ENCODE measurements at places on chromosomes 12 and 14. TPM values are rescaled to one million over a fixed set of nuclear protein-coding genes. Genes with fewer than 3 reads are reported as not detected.
A peak's percentile ranks its signal among the peaks of the same experiment; 100 is the strongest.

GRCh38 chr12:91273560-91273959 lies 90.9 kb upstream of the DCN start:
- no peak overlapping the region for H3K4me3 ChIP-seq
- H3K27me3 ChIP-seq = no peaks in the 10 kb centered on the region
- H3K4me1 ChIP-seq = peaks cover 9% of the 10 kb centered on the region
- H3K27ac ChIP-seq = peak overlapping the region; percentile 80

DNA sequence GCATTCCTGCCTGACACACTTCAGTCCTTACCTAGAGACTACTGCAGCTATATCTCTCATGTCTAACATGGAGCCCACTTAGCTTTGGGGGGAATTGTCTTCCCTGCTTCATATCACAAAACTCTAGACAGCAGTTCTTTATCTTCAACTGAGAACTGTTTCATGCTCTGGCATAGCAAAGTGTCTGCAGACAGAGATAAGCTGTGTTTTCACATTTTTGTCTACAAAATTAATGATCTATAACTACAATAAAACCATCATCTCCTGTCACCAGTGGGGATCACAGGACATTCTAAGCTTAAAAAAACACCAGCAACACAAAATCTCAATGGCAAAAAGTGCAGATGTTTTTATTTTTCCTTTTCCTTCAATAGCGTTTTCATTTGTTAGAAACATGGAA lies 137.1 kb upstream of the VRK1 start:
- no peak overlapping the region for H3K27ac ChIP-seq
- H3K4me1 ChIP-seq = no peaks in the 10 kb centered on the region
- no peak for DNase-seq

- no peak overlapping the region for H3K4me3 ChIP-seq
- H3K27ac ChIP-seq = no peak overlapping the region
- no peaks in the 10 kb centered on the region for H3K27me3 ChIP-seq
- no peak for DNase-seq
- no peaks in the 10 kb centered on the region for H3K4me1 ChIP-seq
These were observed 18.9 kb upstream of the GPR132 start for GRCh38 chr14:105083926-105084685.

- no peaks in the 10 kb centered on the region for H3K27me3 ChIP-seq
- H3K4me3 ChIP-seq = no peak overlapping the region
- DNase-seq = no peak
- no peaks in the 10 kb centered on the region for H3K36me3 ChIP-seq
- no peaks in the 10 kb centered on the region for H3K4me1 ChIP-seq
These were observed 56.7 kb upstream of the KCNMB4 start for GRCh38 chr12:70309348-70309747.

DNA sequence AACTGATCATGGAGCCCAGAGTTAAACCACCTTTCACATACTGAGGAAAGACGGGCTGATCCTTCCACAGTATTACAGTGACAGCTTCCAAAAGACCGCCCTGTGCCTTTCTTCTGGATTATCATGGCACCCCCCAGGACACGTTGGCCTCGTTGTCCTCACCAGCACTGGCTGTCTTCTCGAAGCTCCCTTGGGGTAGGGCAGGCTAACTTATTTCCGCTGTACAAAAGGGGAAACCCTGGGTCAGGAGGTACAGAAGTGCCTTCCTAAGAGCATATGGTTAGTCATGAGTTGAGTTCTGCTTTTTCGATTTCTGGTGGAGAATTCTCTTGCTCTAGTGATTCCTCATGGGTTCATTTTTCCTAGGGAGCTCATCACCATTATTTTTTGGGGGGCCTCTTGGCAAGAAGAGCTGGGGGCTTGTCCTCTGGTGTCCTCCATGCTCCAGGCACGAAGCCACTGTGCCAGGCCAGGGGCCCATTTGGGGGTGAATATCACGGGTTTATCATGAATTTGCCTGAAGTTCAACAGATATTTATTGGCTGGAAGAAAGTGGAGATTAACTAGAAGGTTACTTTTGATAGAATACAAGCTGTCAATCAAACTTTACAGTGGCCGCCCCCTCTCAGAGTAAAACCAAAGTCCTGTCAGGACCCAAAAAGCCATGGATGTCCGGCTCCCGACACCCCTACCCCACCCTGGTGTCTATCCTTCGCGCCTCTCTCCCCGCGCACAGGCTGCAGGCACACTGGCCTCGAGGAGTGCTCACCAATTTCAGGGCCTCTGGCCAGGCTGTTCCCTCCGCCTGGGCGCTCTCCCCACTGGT lies 8.8 kb upstream of the TRAF3 start:
- DNase-seq = no peak
- H3K4me1 ChIP-seq = no peaks in the 10 kb centered on the region
- no peak overlapping the region for H3K4me3 ChIP-seq

GRCh38 chr12:116630762-116631161 lies 71.6 kb downstream of the MAP1LC3B2 start:
- H3K4me3 ChIP-seq = no peak overlapping the region
- no peak for DNase-seq
- H3K27ac ChIP-seq = no peak overlapping the region
- no peaks in the 10 kb centered on the region for H3K36me3 ChIP-seq
- H3K27me3 ChIP-seq = no peaks in the 10 kb centered on the region

DNA sequence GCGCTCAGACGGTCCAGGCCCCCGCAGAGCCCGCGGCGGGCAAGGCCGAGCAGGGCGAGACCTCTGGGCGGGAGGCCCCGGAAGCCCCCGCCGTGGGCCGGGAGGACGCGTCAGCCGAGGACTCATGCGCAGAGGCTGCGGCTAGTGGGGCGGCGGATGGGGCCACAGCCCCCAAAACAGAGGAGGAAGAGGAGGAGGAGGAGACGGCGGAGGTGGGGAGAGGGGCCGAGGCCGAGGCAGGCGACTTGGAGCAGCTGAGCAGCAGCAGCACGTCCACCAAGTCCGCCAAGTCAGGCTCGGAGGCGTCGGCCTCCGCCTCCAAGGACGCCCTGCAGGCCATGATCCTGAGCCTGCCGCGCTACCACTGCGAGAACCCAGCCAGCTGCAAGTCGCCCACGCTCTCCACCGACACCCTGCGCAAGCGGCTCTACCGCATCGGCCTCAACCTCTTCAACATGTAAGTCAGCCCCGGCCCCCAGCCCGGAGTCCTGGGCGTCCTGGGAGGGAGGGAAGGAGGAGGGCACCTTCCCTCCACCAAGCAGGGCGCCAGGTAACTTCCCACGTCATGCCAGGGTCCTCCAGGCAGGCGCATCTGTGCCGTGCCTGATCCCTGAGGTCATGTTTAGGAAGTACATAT lies 72.4 kb downstream of the IQSEC3 start:
- no peak for DNase-seq
- H3K36me3 ChIP-seq = no peaks in the 10 kb centered on the region
- peak overlapping the region; percentile 33 for H3K4me3 ChIP-seq
- peak overlapping the region; percentile 2 for H3K27ac ChIP-seq
- H3K4me1 ChIP-seq = no peaks in the 10 kb centered on the region
- no peaks in the 10 kb centered on the region for H3K27me3 ChIP-seq

GRCh38 chr12:49061157-49061650 lies 610 bp upstream of the KMT2D start:
- H3K36me3 ChIP-seq = no peaks in the 10 kb centered on the region
- no peaks in the 10 kb centered on the region for H3K27me3 ChIP-seq
- H3K4me3 ChIP-seq = peak overlapping the region; percentile 61
- DNase-seq = no peak
- H3K27ac ChIP-seq = peak overlapping the region; percentile 94
- peaks cover 12% of the 10 kb centered on the region for H3K4me1 ChIP-seq

DNA sequence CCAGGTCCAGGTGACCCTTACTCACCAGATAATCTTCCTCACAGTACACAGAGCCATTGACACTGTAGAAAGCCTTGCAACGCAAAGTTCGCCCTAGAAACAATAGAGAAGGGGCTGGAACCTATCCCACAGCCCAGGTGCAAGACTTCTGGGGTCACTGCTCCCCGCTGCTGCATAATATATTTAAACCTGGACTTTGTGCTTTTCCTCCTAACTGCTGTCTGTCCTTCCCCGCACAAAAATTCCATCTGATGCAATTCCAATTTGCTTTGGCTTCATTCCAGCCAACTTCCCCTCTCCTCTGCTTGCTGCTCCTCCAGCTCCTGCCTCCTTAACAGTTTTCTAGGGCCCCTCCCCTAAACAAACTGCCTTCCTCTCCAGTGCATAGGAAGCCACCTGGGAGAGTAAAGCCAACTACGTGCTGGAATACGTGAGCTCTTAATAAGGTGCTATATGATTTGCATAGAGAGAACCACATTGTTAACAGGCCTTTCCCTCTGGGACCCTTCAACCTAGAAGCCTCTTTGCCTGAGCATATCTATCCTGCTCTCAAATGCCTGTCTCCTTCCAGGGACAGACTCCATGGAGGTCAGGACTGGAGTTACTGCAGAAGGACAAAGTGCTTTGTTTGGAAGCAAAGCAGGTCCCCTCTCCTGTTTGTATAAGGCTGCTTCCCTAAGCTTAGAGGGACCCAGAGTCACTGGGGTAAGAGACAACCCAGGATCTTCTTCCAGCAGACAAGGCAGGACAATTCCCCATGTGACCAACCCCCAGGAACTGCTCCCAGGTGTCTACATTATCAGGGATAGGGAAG lies 5.5 kb downstream of the AJUBA start:
- peak overlapping the region; percentile 88 for H3K27ac ChIP-seq
- H3K4me3 ChIP-seq = no peak overlapping the region
- DNase-seq = no peak
- peaks cover 6% of the 10 kb centered on the region for H3K4me1 ChIP-seq

- no peak for DNase-seq
- H3K27ac ChIP-seq = no peak overlapping the region
- H3K27me3 ChIP-seq = no peaks in the 10 kb centered on the region
- H3K36me3 ChIP-seq = no peaks in the 10 kb centered on the region
- H3K4me1 ChIP-seq = no peaks in the 10 kb centered on the region
- no peak overlapping the region for H3K4me3 ChIP-seq
These were observed 31.7 kb upstream of the MMP19 start for GRCh38 chr12:55874443-55874842.

DNA sequence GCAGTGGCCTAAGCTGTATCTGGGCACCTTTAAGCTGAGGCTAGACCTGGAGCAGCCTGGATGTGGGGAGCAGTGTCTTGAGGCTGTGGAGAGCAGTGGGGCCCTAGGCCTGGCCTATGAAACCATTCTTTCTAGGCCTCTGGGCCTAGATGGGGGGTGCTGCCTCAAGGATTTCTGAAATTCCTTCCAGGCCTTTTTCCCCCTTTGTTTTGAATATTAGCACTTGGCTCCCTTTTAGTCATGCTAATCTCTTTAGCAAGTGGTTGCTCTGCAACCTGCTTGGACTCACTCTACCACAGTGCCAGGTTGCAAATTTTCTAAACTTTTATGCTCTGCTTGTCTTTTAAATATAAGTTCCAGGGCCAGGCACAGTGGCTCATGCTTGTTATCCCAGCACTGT lies 41.6 kb upstream of the RFX4 start:
- no peak overlapping the region for H3K4me3 ChIP-seq
- H3K27me3 ChIP-seq = no peaks in the 10 kb centered on the region
- no peaks in the 10 kb centered on the region for H3K36me3 ChIP-seq
- H3K27ac ChIP-seq = no peak overlapping the region
- DNase-seq = no peak
- no peaks in the 10 kb centered on the region for H3K4me1 ChIP-seq

GRCh38 chr14:35696575-35696974 lies 112.5 kb downstream of the RALGAPA1 start:
- no peaks in the 10 kb centered on the region for H3K36me3 ChIP-seq
- no peak for DNase-seq
- H3K27ac ChIP-seq = no peak overlapping the region
- H3K4me3 ChIP-seq = no peak overlapping the region
- H3K4me1 ChIP-seq = no peaks in the 10 kb centered on the region
- H3K27me3 ChIP-seq = no peaks in the 10 kb centered on the region

- no peak overlapping the region for H3K4me3 ChIP-seq
- no peak for DNase-seq
- no peak overlapping the region for H3K27ac ChIP-seq
- no peaks in the 10 kb centered on the region for H3K4me1 ChIP-seq
- H3K27me3 ChIP-seq = no peaks in the 10 kb centered on the region
These were observed 36.8 kb downstream of the CCDC88C start for GRCh38 chr14:91380610-91381371.

GRCh38 chr12:71576496-71576895 lies 87.2 kb downstream of the ZFC3H1 start:
- no peaks in the 10 kb centered on the region for H3K27me3 ChIP-seq
- DNase-seq = no peak
- H3K4me1 ChIP-seq = no peaks in the 10 kb centered on the region
- no peaks in the 10 kb centered on the region for H3K36me3 ChIP-seq
- no peak overlapping the region for H3K27ac ChIP-seq

DNA sequence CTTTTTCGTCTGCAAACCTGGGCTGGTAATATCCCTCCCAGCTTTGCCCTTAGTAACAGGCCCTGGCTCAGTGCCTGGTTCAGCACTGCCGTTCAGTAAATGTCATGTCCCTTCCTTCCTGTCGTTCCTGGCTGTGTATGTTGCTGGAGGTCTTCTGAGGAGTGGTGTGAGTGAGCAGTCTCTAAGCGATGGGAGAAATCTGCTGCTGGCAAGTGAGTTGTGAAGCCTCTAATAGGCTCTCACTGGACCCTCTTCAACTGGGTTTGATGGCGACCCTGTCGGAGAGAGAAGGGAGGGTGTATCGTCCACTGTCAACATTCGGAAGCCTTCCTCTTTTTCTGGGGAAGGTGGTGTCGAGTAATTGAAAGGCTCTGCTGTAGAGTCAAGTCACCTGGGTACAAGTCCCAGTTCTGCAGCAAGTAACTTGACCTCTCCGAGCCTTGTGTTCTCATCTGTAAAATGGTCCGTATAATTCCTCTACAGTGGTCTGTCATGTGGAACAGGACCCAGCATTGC lies 62.8 kb downstream of the HRK start:
- H3K27ac ChIP-seq = peak overlapping the region; percentile 96
- no peaks in the 10 kb centered on the region for H3K36me3 ChIP-seq

- no peaks in the 10 kb centered on the region for H3K36me3 ChIP-seq
- DNase-seq = no peak
- H3K4me1 ChIP-seq = no peaks in the 10 kb centered on the region
- no peaks in the 10 kb centered on the region for H3K27me3 ChIP-seq
- no peak overlapping the region for H3K4me3 ChIP-seq
These were observed 3.1 kb upstream of the WDR89 start for GRCh38 chr14:63644741-63645140.

- no peaks in the 10 kb centered on the region for H3K27me3 ChIP-seq
- no peaks in the 10 kb centered on the region for H3K4me1 ChIP-seq
- no peak for DNase-seq
These were observed 1.9 kb downstream of the TOGARAM1 start for GRCh38 chr14:44963775-44964380.

GRCh38 chr14:39265806-39266524 lies 32.2 kb downstream of the MIA2 start:
- H3K27me3 ChIP-seq = no peaks in the 10 kb centered on the region
- peak overlapping the region; percentile 97 for H3K27ac ChIP-seq
- H3K36me3 ChIP-seq = no peaks in the 10 kb centered on the region
- no peak for DNase-seq
- H3K4me3 ChIP-seq = peak overlapping the region; percentile 75
- no peaks in the 10 kb centered on the region for H3K4me1 ChIP-seq

- H3K4me1 ChIP-seq = no peaks in the 10 kb centered on the region
- H3K36me3 ChIP-seq = no peaks in the 10 kb centered on the region
- no peak overlapping the region for H3K27ac ChIP-seq
- peak; percentile 18 for DNase-seq
These were observed 138.8 kb upstream of the WSCD2 start for GRCh38 chr12:107990325-107990724.

The MCRS1 gene
- 20.0 TPM for total RNA-seq

The E2F7 gene
- not detected for total RNA-seq

The KRT82 gene
- not detected for total RNA-seq

The B4GALNT1 gene
- total RNA-seq = 14.1 TPM

The TROAP gene
- total RNA-seq = 10.2 TPM

The ACOT6 gene
- not detected for total RNA-seq

The PLA2G1B gene
- total RNA-seq = not detected

The AKAP5 gene
- 0.59 TPM for total RNA-seq

The A2M gene
- total RNA-seq = 1,063 TPM

The SLC38A4 gene
- total RNA-seq = 5.9 TPM

The IL22 gene
- total RNA-seq = not detected

The SIX1 gene
- not detected for total RNA-seq

The KRT85 gene
- total RNA-seq = not detected

The TCTN2 gene
- 334 TPM for total RNA-seq

The TMPRSS12 gene
- total RNA-seq = not detected
